ENCODE measurements at places on chromosomes 2 and 18.

DNA sequence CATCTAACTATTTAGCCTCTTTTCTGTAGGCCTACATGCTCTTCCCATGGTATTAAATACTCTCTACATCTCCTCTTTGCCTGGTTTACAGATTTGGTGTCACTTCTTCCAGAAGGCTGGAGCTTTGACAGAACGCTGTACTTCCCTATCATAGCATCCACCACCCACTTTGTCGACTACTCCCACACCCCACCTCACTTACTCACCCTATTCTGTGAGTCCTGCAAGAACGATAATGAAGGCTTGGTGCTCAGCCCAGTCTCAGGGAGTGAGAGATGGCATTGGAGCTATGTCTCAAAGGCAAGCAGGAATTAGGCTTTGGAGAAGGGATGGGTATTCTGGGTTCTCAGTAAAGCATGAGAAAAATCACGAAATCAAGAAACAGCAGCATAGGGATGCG, 20.3 kb upstream of the KDM3A start:
- DNase-seq = no peak

DNA sequence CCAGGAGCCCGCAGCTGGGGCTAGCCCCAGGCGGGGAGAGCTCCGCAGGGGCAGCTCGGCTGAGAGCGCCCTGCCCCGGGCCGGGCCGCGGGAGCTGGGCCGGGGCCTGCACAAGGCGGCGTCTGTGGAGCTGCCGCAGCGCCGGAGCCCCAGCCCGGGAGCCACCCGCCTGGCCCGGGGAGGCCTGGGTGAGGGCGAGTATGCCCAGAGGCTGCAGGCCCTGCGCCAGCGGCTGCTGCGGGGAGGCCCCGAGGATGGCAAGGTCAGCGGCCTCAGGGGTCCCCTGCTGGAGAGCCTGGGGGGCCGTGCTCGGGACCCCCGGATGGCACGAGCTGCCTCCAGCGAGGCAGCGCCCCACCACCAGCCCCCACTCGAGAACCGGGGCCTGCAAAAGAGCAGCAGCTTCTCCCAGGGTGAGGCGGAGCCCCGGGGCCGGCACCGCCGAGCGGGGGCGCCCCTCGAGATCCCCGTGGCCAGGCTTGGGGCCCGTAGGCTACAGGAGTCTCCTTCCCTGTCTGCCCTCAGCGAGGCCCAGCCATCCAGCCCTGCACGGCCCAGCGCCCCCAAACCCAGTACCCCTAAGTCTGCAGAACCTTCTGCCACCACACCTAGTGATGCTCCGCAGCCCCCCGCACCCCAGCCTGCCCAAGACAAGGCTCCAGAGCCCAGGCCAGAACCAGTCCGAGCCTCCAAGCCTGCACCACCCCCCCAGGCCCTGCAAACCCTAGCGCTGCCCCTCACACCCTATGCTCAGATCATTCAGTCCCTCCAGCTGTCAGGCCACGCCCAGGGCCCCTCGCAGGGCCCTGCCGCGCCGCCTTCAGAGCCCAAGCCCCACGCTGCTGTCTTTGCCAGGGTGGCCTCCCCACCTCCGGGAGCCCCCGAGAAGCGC, 15.0 kb upstream of the GMPPA start:
- DNase-seq = no peak

DNA sequence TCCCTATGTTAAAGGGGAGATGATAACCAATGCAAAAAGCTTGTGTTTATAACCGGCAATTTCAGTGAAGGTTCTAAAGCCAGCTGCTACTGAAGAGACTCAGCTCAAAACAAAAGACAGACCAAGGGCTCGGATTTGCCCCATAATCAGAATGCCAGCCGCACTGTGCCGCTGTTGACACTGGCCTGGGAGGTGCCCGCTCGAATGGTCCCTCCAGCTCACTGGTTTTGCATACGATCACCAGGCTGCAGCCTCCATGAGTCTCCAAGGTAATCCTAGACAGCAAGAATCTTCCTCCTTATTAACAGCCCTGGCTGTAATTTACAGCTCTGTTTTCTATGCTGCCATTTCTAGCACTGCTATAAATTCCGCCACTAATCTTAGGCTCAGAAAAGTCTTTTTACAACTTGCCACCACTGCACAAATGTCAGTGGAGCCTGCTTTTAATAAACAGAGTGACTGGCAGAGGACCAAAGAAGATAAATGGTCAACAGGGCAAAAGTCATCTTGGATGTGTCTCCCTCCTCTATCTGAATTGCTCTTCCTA, 155.7 kb upstream of the SH3BP4 start:
- no peak for DNase-seq

- no peak for DNase-seq
Measured at GRCh38 chr2:64601785-64602391, 51.8 kb downstream of the SERTAD2 start.
